Brain (organoid and tissue), 16 donors: ENCODE measurements at places on chromosomes 4 and X.

GRCh38 chr4:146545102-146545501 is 23.4 kb upstream of the SLC10A7 start:
- no peak for DNase-seq

DNA sequence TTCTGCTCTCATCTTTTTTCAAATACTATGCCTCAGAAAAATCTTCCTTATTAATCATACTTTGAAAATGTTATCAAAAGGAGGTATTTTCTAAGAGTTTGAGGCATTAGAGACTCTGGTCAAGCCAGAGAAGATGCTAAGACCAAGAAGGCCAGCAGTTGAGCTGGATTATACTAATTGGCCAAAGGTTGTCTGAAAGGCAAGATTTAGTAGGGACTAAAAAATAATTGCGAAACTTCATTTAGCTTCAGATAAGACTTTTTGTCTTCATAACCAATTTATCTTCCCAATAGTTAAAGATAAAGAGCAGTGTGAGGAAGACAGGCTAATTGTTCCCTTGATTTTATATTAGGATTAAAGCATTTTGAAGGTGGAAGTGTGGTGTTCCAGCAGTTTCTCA is 1412.4 kb upstream of the PCDH7 start:
- DNase-seq, result no peak

DNA sequence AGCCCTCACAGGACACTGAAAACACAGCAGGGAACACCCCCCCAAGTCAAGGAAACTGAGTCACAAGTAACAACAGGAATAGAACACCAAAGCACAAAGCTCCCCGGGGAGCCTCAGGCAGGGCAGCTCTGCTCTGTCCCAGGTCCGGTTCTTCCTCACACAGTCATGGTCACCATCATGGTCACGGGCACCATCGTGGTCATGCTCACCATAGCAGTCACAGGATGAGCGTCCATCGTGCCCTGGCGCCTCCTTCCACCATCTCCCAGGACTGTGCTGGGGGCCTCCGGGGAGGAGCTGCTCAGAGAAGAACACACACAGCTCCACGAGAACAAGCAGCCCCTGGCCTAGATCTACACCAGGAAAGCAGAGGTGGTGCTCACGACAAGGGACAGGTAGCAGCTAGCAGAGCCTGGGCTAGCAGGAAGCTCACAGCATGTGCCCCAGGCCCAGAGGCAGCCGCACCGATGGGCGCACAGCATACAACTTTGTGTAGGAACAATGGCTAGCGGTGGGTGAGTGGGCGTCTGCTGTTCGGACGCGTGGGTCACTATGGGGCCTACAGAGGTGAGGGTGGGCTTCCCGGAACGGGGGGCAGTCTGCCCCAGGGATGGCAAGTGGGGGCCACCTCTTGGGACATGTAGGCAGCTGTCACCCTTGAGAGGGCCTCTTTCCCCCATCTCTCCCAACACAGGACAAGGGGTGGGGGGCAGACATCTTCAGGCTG is 3.4 kb downstream of the PNMA6F start:
- DNase-seq, result no peak

DNA sequence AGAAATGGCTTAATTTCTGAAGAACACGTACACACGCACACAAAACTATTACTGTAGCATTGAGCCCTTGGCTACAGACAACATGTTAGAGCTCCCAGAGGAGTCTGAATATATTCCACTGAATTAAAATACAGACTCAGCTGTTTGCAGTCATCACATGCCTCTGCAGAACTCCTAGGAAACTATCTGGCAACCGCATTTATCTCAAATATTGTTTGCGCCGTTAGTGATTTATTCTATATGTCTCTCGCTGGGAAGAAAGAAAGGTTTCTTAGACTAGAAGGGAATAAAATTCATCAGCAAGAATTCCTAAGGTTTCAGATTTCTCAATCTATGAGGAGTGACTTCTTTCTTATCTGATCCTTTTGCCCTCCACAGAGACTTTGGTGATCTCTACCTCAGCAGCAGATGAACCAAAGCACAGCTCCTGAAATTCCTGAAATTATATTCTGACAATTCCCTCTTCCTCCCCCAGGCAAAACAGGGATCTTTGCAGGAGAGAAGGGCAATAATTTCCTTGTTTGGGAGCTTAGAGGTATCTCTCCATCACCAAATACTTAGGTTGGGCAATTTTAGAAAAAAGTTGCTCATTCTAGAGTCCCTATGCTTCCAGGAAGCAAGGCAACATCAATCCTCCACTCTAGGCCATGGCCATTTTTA is 199.2 kb downstream of the APBB2 start:
- DNase-seq, result peak; percentile 31

GRCh38 chr4:7050481-7051143 is 7.4 kb downstream of the TADA2B start:
- no peak for DNase-seq

- no peak for DNase-seq
Observed at GRCh38 chr4:53793096-53793495, 201.8 kb upstream of the LNX1 start.

DNA sequence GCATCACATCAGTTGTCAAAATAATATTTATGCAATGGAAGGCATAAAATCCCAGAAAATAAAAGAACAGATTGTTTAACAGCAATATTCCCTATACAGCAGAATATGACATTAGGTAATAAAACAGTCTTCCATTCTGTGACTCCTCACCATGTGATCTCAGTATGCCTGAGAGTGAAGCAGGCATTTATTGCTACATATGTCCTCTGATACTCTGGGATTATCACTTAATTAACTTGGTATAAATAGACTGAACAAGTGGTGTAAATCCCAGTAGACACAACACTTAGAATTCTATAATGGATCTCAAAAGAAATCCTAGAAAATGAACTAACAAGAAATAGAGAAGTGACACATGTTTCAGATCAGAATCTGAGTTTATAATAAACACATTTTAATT is 841.3 kb downstream of the PDHA2 start:
- peak; percentile 64 for DNase-seq

DNA sequence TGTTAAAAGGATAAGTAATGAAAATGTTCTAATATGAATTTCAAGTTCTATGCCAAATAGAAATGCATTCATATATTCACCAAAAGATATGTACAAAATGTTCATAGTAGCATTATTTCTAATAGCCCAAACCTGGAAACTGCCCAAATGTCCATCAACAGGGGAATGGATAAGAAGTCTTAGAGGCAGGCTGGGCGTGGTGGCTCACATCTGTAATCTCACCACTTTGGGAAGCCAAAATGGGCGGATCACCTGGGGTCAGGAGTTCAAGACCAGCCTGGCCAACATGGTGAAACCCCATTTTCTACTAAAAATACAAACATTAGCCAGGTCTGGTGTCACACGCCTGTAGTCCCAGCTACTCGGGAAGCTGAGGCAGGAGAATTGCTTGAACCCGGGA is 2.3 kb upstream of the HPRT1 start:
- no peak for DNase-seq
